ENCODE measurements at places on chromosomes 7 and 10.
A peak's percentile ranks its signal among the peaks of the same experiment; 100 is the strongest.

- DNase-seq: peak; percentile 21
These were observed 39.2 kb upstream of the HPS1 start for GRCh38 chr10:98485959-98486358.

DNA sequence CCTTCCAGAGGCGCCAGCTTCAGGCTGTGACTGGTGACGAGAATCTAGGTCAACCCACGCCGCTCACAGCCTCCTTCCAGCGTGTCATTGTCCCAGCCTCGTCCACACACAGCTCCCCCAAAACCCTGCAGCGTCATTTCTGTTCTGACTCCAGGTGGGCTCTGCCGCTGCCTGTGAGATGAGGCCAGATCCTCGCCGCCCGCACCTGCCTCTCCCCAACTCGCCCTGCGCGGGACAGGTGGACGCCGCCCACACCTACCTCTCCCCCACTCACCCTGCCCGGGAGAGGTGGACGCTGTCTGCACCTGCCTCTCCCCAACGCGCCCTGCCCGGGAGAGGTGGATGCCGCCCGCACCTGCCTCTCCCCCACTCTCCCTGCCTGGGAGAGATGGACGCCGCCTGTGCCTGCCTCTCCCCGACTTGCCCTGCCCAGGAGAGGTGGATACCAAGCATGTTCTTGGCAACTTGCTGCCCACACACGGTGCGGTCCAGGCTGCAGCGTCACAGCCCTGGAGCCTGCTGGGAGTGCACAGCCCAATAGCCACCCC, 32.0 kb upstream of the CFAP46 start:
- DNase-seq: no peak

DNA sequence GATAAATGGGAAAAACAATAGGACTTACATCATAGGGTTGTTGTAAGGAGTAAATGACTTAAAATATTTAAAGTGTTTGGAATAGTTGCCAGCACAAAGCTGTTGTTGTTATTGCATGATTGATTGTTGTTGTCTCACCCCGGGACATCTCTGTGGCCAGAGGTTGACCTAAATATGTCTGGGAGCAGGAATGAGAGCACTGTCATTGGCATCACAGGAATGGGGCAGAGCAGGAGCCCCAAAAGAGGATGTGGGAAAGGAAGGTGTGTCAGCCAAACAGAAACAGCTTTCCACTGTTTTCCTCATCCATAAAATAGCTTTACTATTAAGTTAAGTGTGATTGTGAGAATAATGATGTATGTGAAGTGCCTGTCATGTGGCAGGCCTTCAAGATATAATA, 121.6 kb downstream of the TMEM168 start:
- DNase-seq: peak; percentile 52

GRCh38 chr10:116104210-116104932, 168.6 kb downstream of the GFRA1 start:
- DNase-seq: no peak

DNA sequence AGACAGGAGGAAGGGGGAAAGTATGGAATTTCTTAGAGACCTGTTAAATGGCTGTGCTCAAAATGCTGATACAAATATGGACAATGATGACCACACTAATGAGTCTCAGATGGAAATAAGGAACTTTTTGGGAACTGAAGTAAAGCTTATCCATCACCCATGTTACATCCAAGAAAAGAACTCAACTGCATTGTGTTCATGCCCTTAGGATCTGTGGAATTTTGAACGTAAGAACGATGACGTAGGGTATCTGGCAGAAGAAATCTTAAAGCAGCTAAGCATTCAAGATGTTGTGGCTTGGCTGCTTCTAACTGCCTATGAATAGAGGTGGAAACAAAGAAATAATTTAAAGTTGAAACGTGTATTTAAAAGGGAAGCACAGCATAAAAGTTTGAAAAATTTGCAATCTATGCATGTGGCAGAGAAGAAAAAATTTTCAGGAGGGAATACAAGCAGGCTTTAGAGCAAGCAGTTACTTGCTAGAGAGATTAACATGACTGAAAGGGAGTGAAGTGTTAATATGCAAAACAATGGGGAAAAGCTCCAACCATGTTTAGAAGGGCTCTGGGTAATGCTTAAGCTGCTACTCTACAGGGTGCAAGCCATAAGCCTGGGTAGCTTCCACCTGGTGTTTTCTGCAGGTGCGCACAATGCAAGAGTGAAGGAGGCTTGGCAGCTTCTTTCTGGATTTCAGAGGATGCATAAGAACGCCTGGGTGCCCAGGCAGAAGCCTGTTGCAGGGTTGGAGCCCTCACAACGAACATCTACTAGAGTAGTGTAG, 499.7 kb upstream of the SEMA3D start:
- no peak for DNase-seq

DNA sequence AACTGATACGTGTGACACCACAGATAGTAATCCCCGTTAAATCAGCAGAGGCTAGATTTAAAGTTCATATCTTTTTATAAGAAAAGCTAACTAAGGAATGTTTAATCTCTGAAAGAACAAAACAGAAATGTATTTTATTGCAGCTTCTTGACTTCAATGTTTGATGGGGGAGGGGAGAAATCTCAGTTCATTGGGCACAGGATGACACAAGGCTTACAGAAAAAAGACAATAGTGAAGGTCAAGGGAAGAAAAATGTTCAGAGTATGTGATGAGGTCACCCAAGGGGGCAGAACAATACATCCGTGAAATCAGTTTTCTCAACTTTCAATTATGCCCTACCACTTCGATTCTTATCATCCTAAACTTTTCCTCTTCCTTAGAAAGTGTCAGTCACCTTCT, 102.9 kb downstream of the ELAPOR2 start:
- DNase-seq: no peak

GRCh38 chr10:131729361-131729760, 171.4 kb upstream of the PPP2R2D start:
- DNase-seq: no peak

All from mammary epithelial cell (primary cell).